NCI-H69 (cell line): ENCODE measurements at places on chromosomes 3 and 15.

DNA sequence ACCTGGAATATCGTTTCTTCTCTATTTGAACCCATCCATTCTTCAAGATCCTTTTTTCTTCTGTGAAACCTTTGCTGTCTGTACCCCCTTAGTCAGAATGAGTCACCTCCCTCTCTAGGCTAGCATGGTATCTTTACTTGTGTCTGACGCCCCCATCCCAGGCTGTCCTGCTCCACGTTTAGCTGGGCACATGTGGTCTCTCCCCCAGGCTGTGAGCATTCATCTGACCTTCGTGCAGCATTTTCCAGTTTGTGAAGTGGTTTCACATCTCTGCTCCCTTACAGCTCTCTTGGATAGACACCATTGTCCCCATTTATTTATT is 14.3 kb upstream of the TLE3 start:
- DNase-seq = no peak

DNA sequence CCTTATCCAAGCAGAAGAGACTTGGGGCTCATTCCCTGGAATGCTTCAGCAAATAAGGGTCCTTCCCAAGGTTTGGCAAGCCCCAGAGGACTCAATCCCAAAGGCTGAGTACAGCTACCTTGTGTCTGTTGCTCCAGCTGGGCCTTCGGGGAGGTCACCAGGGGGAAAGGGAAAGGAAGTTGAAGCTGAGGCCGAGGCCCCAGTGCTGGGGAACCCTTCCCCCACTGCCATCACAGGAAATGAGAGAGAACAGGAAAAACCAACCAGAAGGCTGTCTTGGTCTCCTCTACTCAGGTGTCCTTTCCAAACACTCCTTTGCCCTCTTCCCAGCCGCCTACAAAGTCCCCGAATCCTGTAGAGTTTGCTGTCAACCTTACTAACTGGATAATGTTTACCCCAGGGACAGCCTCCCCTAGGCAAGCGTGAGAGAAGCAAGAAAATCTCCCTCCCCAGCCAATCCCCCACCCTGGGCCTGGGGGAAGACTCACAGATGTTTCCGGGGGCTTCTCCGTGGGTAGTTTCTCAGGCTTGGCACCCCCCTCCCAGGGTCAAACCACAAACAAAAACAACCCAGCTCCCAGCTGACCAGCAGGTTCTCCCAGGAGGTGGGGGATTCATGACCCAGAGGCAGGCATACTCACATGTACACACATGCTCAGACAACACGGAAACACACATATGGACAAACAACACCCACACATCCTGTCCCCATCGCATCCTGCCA is 5.5 kb downstream of the CSRNP1 start:
- DNase-seq = peak; percentile 55

- no peak for DNase-seq
Observed at GRCh38 chr15:62869116-62869515, 173.4 kb upstream of the TPM1 start.

GRCh38 chr3:47704237-47704612 is 77.5 kb downstream of the SMARCC1 start:
- no peak for DNase-seq

- peak; percentile 76 for DNase-seq
Observed at GRCh38 chr15:69056365-69056764, 41.9 kb downstream of the NOX5 start.

DNA sequence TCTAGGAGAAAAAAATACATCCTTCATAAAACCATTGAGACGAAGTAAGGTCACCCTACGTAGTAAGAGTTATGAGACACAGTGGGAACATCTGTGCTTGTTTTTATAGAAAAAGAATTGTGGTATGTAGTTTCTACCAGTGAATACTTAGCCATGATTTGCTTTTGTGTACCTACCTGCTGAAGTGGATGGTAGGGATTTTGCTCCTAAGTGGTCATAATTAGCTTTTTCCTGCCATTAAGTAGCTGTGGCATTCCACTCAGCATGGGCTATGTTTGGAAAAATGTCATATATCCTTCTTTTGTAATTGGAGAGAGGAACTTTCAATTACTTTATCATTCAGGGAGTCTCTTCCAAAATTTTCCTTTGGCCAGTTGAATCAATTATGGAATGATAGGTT is 63.7 kb downstream of the CHD2 start:
- peak; percentile 87 for DNase-seq

- peak; percentile 35 for DNase-seq
Observed at GRCh38 chr15:89654847-89655805, at the start of gene KIF7. Gene KIF7, minus strand, starts transcription at chr15:89655467. Its CDS starts 2,537 bp downstream, at chr15:89652930.

- DNase-seq = no peak
Observed at GRCh38 chr15:31371520-31372240, 45.0 kb downstream of the KLF13 start.

- no peak for DNase-seq
Observed at GRCh38 chr15:51071578-51071977, 23.1 kb downstream of the TNFAIP8L3 start.

DNA sequence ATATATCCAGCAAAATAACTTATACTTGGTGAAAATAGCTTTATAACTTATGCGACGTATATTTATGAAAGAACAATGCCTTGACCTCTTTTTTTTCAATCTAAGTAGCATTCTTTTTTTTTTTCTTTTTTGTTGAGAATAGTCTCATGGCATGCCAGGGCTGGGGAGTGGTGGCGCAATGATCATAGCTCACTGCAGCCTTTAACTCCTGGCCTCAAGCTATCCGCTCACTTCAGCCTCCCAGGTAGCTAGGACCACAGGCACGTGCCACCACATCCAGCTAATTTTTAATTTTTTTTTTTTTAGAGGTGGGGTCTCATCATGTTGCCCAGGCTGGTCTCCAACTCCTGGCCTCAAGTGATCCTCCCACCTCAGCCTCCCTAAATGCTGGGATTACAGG is 43.5 kb downstream of the RAB8B start:
- DNase-seq = no peak

DNA sequence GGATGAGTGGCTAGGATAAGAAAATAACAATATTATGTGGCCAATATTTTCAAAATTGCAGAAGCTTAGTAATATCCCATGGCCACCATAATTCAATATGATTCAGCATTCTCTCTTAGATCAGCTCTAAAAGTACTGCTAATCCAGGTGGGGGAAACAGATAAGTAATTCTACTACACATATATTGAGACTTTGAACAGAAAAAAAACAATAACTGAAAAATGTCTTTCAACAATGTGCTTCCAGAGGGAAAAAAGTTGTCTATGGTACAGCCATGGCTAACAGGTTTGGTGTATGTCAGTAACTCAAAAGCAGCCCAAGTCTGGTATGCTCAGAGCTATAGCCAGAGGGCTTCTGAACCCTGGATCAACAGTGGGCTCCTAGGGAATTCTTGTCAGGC is 42.4 kb upstream of the PPIB start:
- DNase-seq = no peak

GRCh38 chr3:161989012-161989411 is 492.4 kb downstream of the OTOL1 start:
- DNase-seq = no peak

- no peak for DNase-seq
Observed at GRCh38 chr3:135895734-135896121, 69.8 kb upstream of the PPP2R3A start.
